ENCODE measurements at places on chromosomes 16 and 17.

GRCh38 chr17:73863761-73864535 lies 219.7 kb upstream of the SDK2 start:
- DNase-seq: no peak

- DNase-seq: no peak
Observed at GRCh38 chr17:72529386-72529785, 408.6 kb downstream of the SOX9 start.

GRCh38 chr17:68491381-68492231 lies 20.6 kb upstream of the PRKAR1A start:
- peak; percentile 97 for DNase-seq

DNA sequence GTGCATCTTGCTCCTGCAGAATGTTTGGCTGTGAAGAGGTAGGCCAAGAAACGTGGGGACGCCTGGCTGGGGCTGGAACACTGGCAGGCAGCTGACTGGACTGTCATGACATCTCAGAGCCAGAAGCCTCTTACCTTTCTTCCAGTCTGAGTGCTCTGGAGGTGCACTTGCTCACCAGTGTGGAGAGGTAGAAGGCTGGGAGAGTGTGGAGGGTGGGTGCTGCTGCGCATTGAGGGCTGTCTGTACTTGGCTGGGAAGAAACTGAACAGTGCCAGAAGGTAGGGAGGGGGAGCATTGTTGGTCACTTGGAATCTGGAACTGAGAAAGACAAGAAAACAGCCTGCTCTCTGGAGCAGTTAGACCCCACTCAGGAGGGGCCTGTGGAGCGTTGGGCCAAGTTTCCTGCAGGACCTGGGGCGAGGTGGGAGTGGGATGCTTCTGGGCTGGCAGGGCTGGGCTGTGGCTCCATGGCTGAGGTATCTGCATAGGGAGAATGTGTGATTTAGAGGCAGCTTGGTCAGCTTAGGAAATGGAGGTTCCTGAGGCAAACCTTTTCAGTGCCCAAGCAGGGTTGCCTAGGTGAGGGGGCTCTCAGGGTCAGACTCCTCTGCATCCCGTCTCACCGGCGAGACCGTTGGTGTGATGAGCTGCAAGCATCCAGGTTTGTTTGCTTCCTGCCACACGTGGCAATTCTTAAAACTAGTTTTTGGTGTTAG lies 55.1 kb downstream of the KSR1 start:
- no peak for DNase-seq

- DNase-seq: no peak
Observed at GRCh38 chr17:6755281-6755680, 565 bp upstream of the XAF1 start.

GRCh38 chr16:27226476-27226875 lies 23.1 kb downstream of the KDM8 start:
- no peak for DNase-seq

GRCh38 chr17:46191322-46192188 lies 1.7 kb downstream of the KANSL1 start:
- peak; percentile 68 for DNase-seq

DNA sequence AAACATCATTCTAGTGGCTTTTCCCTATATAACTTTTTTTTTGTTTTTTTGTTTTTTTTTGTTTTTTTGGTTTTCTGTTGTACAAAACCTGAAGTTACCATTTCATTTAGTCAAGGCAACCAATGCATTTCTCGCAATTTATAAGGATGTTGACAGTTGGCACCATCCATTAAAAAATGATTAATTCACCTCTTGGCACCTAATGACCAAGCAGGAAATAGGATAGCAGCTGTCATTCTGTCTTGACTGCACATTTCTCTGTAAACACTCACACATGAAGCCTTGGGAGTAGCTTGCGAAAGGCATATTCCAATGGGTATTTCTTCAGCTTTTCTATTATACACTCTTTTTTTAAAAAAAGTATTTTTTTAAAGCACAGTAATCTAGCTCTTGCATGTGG lies 77.5 kb downstream of the SYCE1L start:
- no peak for DNase-seq

DNA sequence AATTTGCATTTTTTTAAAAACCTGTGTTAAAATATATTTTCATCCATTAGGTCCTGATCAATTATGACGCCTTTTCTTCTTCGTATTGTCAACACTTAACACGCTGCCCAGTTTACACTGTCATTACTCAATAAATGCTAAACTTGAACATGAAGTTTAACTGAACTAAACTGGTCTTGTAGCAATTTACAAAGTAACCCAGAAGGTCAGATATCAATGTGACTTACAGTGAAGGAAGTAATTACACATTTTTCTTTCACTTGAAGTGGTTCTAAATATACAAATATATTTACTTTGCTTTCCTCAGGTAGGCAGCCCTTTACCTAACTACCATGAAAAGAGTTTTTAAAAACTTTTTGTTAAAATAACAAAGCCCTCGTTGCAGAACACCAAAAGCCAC lies 256.5 kb upstream of the AXIN2 start:
- DNase-seq: no peak

- no peak for DNase-seq
Observed at GRCh38 chr17:13575922-13576419, 25.8 kb downstream of the HS3ST3A1 start.

DNA sequence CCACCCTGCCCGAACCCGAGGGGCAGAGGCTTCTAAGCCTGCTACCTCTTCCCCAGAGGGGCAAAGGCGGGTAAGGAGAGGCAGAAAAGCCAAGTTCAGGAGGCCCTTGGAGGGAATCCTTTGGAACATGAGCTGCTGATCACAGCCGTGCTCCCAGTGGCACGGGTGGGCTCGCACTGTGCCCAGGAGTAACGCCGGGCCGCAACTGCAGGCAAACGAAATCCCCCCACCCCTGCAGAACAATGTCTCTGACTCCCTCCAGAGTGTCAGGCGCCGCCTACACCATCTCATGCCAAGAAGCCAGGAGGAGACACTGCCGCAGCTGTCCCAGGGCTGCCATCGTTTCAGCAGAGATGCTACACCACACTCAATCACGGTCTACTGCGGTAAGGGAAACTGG lies 8.9 kb downstream of the P4HB start:
- DNase-seq: no peak

- DNase-seq: no peak
Observed at GRCh38 chr17:15511142-15511541, 43.7 kb upstream of the CDRT4 start.

DNA sequence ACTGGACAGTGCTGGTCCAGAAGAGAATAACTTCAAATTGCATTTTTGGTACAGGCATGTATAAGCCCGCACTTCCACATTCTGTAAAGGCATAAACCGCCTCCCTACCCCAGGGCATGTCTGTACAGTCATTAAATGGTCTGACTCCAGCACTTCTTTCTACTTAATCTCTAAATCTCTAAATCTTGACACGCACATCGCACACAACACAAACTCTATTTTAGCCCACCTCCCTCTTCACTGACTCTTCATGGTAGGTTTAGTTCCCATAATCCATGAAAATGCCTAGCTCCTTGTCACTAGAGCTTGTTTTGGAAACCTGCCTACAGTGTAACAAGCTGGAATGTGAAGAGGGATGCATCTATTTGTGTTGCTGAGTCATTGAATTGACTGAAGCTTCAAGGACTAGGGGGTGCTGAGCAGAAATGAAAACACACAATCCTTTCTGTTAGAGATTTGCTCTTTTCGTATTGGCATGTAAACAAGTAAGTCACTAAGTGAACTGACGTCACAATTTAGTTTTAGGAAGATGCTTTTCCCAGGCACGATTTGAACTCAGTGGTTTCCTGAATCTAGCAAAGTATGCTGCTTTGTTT lies 1.6 kb upstream of the DUSP14 start:
- DNase-seq: peak; percentile 24

DNA sequence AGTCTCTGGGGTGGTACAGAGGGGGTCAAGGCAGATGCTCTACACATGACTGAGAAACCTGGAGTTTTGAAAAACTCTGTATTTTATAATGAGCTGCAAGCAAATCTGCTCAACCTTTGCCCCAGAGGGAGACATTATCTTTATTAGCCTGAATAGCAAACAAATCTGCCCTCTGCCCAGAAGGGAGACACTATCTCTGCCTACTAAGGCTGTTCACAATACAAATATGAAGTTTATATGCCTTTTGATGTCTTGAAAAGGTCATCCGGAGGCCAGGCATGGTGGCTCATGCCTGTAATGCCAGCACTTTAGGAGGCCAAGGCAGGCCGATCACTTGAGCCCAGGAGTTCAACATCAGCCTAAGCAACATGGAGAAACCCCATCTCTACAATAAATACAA lies 11.0 kb upstream of the XYLT1 start:
- no peak for DNase-seq

DNA sequence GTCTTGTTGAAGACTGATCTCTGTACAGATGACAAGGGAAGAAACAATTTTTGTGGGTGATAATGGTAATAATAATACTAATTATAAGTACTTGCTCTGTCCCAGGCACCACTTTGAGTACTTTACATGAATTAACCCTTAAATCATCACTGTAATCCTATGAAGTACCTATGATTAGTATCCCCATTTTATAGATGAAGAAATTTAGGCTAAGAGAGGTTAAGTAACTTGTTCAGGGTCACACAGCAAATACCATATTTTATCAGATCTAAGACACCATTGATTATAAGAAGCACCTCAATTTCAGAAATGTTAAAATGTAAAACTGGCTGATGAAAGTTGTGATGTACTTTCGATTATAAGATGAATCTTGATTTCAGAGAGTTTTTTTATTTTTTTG lies 18.6 kb downstream of the TADA2A start:
- no peak for DNase-seq

- DNase-seq: no peak
Observed at GRCh38 chr17:34386697-34387550, 23.9 kb upstream of the CCL1 start.

DNA sequence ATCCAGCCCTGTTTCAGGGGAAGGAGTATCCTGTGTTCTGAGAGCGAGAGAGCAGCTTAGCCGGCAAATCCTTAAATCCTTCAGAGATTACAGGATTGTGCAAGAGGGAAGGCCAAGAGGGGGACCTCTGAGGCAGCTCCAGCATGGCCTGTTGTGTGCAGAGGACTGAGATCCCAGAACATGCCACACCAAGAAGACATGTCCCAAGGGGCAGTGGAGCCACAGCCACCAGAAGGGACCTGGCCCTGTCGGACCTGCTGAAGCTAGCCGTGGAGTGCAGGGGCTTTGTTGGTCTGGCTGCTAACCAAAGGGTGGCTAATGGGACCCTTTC lies 1.6 kb upstream of the MRC2 start:
- no peak for DNase-seq

- DNase-seq: no peak
Observed at GRCh38 chr17:41976142-41976768, 9.7 kb downstream of the CNP start.
